Activated T-helper 1 cell treated with anti-CD3 and anti-CD28 coated beads, Interleukin-2, amount 50 U/mL, for 16 hours (primary cell): ENCODE measurements at places on chromosomes 11 and 22.

DNA sequence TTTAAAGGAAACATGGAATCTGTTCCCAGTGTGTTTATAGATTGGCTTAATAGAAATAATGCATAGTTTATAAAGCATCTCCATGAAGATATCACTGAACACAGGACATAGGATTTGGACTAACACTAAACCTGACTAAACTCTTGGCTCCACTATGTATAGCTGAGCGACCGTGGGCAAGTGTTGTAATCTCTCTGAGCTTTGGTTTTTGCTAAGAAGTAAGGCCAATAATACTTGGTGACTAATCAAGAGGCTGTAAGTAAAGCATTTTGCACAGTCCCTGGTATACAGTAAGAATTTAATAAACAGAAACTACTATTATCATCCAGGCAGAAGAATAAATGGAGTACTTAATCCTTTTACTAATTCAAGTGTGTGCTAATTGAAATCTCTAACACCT lies 125.5 kb upstream of the MTMR2 start:
- no peak for DNase-seq

DNA sequence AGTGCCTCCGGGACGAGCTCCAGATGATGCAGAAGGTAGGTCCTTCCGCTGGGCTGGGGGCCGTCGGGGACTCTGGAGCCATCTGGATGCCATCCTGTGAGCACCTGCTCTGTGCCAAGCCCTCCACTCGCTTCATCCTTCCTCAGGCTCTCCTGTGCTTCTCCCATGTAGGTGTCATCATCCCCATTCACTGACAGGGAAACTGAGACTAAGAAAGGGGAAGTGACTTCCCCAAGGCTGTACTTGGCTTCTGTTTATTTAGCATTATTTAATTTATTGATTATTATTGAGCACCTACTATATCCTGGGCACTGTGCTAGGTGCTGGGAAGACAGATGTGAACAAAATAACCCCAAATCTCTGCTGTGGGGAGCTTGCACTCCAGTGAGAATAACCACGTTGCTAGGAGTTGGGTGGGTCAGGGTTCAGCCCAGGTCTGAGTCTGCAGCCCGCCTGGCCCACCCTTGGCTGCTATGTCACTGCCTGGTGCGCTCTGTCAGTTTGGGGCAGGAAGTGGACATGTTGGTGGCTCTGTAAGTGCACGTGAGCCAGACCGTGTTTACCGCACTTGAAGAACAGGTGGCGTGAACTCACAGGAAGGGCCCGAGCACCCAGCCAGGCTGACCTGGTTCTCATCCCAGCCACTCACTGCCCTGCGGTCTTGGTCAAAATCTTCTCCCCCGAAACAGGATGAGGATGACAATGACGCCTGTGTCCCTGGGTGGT lies 35.9 kb upstream of the GCAT start:
- DNase-seq, result no peak

GRCh38 chr22:27719535-27720227 lies 81.9 kb downstream of the MN1 start:
- DNase-seq, result no peak

- DNase-seq, result no peak
These were observed 33.2 kb downstream of the CCDC90B start for GRCh38 chr11:83252941-83253340.

GRCh38 chr22:48106715-48107259 lies 1344.3 kb downstream of the TBC1D22A start:
- no peak for DNase-seq

- DNase-seq, result no peak
These were observed 424.6 kb downstream of the BUD13 start for GRCh38 chr11:116348226-116348625.

GRCh38 chr22:28341001-28341400 lies 338.6 kb downstream of the TTC28 start:
- DNase-seq, result no peak

DNA sequence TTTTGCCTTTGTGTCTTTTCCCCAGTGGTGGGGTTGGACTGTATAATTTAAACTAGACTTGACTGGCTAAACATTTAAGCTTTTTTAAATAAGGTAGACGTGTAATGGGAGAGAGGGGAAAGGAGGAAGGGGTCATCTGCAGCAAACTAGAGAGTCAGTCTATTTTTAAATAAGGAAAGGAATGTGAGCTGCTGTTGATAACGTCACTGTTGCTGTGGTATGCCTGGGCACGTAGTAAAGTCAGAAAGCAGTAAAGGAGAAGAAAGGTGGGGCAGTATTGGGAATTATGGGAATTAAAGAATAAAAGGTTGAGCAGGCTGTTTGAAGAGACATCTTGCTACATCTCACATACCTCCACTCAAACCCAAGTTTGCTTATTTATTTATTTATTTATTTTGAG lies 80.4 kb upstream of the FSHB start:
- DNase-seq, result no peak

GRCh38 chr11:94923004-94923334 lies 50.4 kb downstream of the CWC15 start:
- no peak for DNase-seq

- no peak for DNase-seq
These were observed 119.2 kb downstream of the ME3 start for GRCh38 chr11:86553265-86553664.

- no peak for DNase-seq
These were observed 100.6 kb upstream of the SORL1-AS1 start for GRCh38 chr11:121553389-121553788.

DNA sequence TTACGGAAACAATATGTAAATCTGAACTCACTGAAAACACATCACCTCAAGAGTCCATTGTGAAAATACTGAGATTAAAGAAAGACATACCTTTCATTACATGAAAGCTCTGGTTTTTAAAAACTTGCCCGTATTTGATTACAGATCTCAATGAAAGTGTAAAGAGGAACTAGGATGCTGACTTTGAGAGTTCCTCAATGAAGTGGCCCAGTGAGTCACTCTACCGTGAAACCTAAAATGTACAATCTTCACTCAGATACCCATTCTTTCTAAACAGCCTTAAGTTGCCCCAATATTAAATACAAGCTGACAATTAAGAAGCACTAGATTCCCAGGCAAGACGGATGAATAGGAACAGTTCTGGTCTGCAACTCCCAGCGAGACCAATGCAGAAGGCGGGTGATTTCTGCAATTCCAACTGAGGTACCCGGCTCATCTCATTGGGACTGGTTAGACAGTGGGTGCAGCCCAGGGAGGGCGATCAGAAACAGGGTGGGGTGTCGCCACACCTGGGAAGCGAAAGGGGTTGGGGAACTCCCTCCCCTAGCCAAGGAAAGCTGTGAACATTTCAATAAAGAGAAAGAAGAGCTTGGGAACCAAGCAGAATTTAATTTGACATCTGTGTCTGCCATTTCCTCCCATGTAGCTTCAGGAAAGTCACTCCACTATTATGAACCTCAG lies 33.8 kb upstream of the OR9G4 start:
- DNase-seq, result no peak

GRCh38 chr11:82792822-82793569 lies 59.3 kb upstream of the FAM181B start:
- DNase-seq, result no peak

DNA sequence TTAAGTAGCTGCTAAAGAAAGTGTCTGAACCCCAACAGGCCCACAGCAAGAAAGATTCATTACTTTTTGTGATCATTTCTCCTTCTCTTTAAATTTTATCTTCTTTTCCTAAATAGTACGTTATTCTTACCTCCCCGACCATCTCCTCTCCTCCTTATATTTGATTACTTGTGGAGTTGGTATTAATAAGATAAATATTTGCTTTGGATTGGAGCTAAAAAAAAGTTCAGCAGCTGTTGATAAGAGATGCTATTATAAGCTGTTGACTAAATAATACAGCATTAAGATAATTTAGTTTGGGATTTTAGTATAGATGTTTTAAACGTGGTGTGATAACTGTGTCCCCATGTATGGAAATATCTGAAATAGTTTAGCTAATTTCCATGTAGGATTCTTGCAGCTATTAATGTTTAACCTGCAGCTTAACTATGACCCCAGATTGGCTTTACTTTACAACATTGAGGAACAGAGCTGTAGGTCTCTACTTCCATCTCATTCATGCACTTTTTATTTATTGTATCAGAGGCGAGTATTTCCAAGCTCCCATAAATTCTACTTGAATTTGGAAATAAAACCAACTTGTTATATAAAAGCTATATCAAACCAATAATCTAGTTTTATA lies 37.8 kb downstream of the ZNF143 start:
- no peak for DNase-seq

DNA sequence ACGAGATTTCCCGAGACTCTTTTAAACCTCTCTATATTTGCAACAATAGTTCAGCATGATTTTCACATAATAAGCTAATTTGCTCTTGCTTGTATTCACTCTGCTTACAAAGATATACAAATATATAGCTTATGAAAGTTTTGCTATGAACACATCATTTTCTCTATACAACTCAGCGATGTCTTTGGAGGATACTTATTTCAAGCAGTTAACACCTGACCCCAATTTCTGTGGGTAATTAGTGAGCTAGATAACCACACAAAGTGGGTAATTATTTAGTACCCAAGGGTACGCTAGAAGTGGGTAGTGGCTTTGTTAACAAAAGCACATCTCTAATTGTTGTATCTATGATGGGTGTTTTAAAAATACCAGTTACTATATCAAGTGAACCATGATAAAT lies 12.3 kb downstream of the BLID start:
- DNase-seq, result no peak

DNA sequence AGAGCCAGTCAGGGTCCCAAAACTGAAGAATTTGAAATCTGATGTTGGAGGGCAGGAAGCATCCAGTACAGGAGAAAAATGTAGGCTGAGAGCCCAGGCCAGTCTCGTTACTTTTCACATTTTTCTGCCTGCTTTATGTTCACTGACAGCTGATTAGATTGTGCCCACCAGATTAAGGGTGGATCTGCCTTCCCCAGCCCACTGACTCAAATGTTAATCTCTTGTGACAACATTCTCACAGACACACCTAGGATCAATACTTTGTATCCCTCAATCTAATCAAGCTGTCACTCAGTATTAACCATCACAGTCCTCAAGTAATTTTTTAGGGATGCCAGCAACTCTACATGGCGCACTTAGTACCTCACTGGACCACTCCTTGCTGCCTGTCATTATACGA lies 1345.3 kb downstream of the FAM181B start:
- DNase-seq, result no peak
